ENCODE measurements at places on chromosomes 1 and 21. TPM values are rescaled to one million over a fixed set of nuclear protein-coding genes. Genes with fewer than 3 reads are reported as not detected.

DNA sequence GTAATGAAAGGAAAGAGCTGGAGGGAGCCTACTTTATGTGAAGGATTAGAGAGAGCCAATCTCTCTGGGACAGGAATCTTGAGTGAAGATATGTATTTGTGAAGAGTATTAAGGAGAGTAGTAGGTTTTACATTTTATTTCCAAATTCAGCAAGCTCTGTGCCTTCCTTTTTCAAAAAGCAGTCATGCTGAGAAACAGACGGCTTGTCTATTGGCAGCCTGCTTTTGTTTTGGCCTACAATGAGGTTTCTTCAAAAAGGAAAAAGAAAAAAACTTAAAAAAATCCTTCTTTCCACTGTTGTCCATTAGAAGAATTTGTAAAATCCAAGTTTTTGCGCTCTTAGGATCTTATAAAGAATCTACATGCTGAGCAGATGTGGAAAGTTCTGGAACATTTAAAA, 103.6 kb upstream of the PTGFR start:
- DNase-seq: no peak

DNA sequence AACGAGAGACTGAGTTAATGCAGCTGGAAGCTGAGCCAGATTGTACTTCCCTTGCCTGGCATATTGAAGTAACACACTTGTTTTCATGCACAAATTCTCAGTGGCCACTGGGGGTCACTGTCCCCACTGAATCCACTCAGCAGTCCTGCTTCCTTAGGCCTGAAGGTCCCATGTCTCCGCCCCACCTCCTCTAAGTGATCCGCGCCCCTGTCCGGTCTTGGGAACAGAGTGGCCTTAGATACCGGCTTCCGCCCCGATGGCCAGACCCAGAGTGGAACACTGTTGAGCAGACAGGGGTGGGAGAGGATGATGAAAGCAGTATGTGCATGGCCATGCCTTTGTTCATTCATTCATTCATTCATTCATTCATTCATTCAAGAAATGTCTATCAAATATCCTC, 34.8 kb downstream of the CHAF1B start:
- peak; percentile 81 for DNase-seq

- no peak for DNase-seq
Measured at GRCh38 chr1:232439011-232439410, 190.9 kb downstream of the SIPA1L2 start.

DNA sequence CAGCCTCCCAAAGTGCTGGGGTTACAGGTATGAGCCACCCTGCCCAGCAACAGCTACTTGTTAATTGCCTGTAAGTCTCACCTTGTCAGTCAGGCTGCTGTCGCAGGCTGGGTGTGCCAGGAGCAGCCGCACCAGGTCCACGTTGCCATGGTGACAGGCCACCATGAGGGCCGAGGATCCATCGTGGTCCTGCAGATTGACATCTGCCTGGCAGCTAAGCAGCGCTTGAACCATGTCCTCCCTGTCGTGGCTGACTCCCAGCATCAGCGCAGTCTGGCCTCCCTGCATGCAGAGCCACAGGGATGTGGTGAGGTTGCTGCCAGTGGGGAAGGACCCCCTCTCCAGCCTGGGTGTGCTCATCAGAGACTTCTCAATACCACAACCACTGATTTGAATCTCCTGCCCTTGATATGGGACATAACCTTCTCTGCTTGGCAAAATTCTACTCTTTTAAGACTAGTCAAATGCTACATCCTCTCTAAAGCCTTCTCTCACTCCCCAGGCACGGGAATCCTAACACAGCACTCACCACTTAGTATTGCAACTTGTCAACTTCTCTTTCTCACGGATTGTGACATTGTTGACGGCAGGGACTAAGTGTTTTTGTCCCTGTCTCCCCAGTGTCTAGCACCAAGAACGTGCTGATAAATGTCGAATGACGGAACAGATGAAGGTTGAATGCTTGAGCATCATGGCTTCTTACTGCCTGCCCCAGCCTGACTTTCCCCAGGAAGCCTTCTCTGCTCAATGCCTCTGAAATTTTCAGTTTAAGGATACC, 52.9 kb downstream of the L1TD1 start:
- no peak for DNase-seq

DNA sequence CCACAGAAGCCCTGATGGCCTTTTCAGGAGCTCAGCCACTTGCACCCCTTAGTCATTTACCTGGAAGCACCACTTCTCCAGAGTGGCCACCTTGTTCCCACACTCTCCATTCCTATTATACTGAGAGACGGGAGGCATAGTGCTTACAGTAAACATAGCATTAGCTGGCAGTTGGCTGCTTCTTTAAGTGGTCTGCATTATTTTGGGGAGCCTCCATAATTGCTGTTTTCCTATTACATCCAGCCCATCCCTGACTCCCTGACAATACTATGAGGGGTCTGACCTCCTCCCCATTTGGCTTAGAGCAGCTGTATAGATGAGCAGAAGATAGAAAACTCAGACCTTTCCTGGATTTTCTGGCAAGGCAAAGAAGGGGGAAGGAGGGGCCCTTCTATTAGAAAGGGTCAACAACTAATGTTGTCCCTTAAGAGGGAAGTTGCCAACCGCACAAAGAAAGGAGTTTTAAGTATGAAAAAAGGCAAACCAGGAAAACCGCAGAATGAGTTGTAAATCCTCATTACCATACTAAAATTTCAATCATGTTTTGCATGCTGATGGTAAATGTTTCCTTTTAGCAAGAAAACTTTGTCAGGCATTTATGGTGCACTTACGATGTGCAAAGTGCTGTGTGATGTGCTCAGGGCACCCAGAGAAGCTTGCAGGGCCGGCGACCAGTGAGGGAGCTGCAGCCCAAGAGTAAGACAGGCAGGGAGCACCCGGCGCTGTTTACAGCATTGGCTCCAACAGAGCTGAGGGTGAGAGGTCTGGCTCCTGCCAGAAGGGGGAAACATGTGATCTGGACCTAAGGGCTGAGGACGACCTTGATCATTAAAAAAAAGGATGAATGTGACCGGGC, 167.3 kb downstream of the ZZZ3 start:
- DNase-seq: peak; percentile 66

DNA sequence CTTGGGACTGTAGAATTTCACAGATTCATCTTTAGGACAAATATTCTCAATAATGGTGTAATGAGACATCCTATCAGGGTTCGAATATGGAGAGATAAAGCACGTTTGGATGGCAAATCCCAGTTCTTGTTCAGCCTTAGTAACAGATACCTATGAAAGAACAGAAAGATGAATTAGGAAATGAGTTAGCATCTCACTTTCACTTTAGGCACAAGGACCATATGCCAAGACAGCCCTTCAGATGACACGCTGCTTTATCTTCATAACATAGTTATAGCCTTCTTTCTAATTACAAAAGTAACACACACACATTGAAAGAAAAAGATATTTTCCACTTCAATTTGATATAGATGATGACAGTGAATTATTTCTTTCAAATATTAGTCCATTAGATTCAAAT, 173.6 kb downstream of the TGFBR3 start:
- no peak for DNase-seq

GRCh38 chr1:44297695-44298400, 57.2 kb downstream of the ERI3 start:
- no peak for DNase-seq

- no peak for DNase-seq
Measured at GRCh38 chr1:22288593-22289241, 145.8 kb upstream of the WNT4 start.

DNA sequence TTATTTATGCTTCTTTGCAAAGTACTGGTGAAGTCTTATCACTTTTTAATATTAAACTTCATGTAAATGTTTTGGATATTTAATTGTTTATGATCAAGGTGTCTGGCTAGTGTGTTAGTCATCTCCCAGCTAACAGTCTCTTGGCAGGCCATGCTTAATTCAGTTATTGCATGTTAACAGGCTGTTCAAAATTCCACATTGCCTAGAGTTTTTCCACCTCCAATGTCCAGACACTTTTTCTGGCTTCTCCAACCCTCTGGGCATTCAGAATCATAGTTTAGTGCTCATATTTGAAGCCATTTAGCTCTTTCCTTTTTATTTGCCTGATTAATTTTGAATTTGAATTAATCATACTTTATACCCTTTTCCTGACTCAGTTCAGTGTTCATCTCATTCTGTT, 69.2 kb downstream of the OLFML2B start:
- peak; percentile 57 for DNase-seq

- peak; percentile 37 for DNase-seq
Measured at GRCh38 chr1:179369751-179370341, 4.1 kb downstream of the AXDND1 start.

GRCh38 chr1:232443372-232443771, 186.6 kb downstream of the SIPA1L2 start:
- DNase-seq: no peak

DNA sequence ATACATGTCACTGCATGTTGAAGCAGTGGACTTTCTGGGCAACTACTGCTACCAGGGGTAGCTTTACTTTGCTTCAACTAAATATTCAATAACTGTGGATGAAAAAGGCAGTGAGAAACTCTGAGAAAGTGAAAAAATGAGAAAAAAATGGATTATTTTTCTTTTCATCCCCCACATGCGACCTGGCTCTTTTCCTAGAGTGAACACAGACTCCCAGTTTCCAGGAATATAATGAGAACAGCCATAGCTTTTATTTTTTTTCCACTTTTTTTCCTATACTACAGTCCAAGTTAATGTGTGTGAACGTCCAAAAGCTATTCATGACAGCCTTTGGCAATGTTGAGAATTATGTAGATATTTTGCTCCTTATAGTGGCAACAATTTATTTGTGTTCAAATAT, 230.4 kb downstream of the DNM3 start:
- no peak for DNase-seq

GRCh38 chr1:148289647-148290046, 137.6 kb upstream of the NBPF11 start:
- DNase-seq: no peak

HJV gene
- total RNA-seq: not detected

TCEANC2 gene
- 4.6 TPM for total RNA-seq

PIGK gene
- 26.9 TPM for total RNA-seq

Data from astrocyte (in vitro differentiated cells and primary cell).